ENCODE measurements at places on chromosomes 1 and 21.

- DNase-seq, result no peak
Observed at GRCh38 chr1:53411541-53412152, 47.6 kb upstream of the DMRTB1 start.

DNA sequence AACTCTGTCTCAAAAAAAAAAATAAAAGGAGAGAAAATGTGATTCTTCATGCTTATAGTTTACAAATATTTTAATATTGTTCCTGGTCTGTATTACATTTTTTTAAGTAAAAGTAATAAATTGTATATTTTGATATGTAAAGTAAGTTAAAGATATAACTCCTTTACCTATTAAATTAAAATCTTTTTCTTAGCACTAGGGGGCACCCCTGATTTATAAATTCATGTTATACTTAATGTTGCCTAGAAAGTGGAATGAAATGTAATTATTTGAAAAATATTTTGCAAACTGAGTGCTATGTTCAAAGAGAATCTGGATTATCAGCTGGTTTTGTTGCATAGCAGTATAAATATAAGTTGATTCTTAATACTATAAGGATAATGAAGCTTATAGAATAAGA is 49.2 kb downstream of the RALGPS2 start:
- DNase-seq, result no peak

DNA sequence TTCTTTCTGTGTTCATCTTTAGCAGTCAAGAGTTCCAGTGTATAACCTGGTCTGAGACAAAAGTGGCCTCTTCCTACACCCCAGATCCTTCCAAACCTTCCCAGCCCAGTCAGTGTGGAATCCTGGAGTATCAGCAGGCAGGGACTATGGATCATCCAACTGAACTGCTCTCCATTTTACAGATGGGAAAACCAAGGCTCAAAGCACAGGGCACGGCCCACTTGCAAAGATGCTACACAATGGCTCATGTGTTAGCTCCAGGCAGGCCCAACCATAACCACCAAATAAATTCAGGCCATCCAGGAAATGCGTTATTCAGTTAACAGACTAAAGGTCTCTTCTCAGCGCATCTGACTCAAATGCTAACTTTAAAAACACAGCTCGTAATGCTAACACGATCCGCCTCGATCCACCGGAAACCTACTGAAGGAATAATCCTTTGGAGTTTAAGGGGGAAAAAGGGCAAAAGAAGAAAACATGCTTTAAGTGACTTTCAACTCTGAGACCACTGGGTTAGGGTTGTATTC is 7.1 kb downstream of the GLIS1 start:
- no peak for DNase-seq

DNA sequence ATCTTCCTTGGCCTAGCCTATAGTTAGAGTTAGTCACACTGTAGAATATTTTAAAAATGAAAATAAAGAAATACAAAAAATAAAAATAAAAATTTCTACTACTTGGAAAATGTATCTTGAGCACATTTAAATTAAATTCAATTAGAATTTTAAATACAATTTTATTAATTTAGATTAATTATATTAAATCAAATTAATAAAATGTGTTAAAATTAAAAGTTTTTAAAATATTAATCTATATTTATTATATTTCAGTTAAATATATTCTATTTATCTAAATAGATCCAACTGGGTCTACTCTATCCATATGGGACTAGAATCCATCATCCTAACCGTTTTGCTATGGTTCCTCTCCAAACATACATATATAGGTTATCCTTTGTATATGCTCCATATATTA is 588.3 kb upstream of the TMPRSS15 start:
- DNase-seq, result no peak

GRCh38 chr1:12380326-12381249 is 150.8 kb downstream of the VPS13D start:
- no peak for DNase-seq

GRCh38 chr1:230422221-230422981 is 3.7 kb downstream of the PGBD5 start:
- DNase-seq, result no peak

DNA sequence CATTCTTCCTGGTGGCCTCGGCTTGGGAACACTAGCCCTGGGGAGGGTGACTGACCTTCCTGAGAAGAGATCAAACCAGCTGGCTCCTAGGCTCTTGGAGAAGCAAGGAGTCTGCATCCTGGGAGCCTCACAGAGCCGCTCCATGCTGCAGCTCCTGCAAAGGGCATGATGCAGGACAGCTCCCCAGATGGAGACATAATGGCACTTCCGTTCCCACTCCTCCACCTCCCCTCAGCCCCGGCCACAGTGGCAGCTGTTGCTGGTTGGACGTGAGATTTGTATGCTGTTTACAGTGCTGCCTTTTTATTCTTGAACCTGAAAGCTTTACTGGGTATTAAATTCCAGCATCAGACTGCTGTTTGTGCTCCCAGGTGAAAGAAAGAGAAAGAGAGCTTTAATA is 83.7 kb upstream of the CTTNBP2NL start:
- no peak for DNase-seq

- DNase-seq, result no peak
Observed at GRCh38 chr1:214002472-214002871, 14.7 kb downstream of the PROX1 start.
